Naive thymus-derived CD8-positive, alpha-beta T cell (primary cell): ENCODE measurements at places on chromosomes 11 and 22. TPM values are rescaled to one million over a fixed set of nuclear protein-coding genes. Genes with fewer than 3 reads are reported as not detected.

Gene OR10A6
- polyA plus RNA-seq: not detected

Gene CBLIF
- not detected for polyA plus RNA-seq

Gene GLYATL2
- polyA plus RNA-seq: not detected

Gene APOL5
- not detected for polyA plus RNA-seq

Gene TMEM109
- polyA plus RNA-seq: 295 TPM

Gene KRTAP5-9
- polyA plus RNA-seq: not detected

Gene ENTHD1
- 0.38 TPM for polyA plus RNA-seq

Gene MAFF
- polyA plus RNA-seq: 3.0 TPM

Gene TMEM132A
- not detected for polyA plus RNA-seq

Gene OR10A2
- not detected for polyA plus RNA-seq

Gene SLC1A2
- 0.07 TPM for polyA plus RNA-seq

Gene NAA40
- 11.7 TPM for polyA plus RNA-seq

Gene OR4D11
- not detected for polyA plus RNA-seq

Gene OR52A1
- not detected for polyA plus RNA-seq

Gene IL18
- 0.16 TPM for polyA plus RNA-seq

Gene GLYAT
- not detected for polyA plus RNA-seq

Gene LSP1
- polyA plus RNA-seq: 338 TPM

Gene ABCG4
- not detected for polyA plus RNA-seq

Gene CKAP5
- 17.2 TPM for polyA plus RNA-seq

Gene IL17REL
- not detected for polyA plus RNA-seq

Gene C11orf91
- polyA plus RNA-seq: not detected
